Activated CD4-positive, CD25-positive, alpha-beta regulatory T cell treated with anti-CD3 and anti-CD28 coated beads, Interleukin-2, amount 50 U/mL, for 24 hours (primary cell): ENCODE measurements at places on chromosomes 6 and 20.

GRCh38 chr20:38402089-38402488 lies 33.0 kb downstream of the SNHG17 start:
- ATAC-seq = no peak

GRCh38 chr6:89716532-89716931 lies 78.0 kb upstream of the LYRM2 start:
- no peak for ATAC-seq

- no peak for ATAC-seq
Observed at GRCh38 chr6:12884983-12885382, 168.4 kb downstream of the PHACTR1 start.

GRCh38 chr20:15594158-15594695 lies 979.0 kb downstream of the KIF16B start:
- ATAC-seq = no peak

DNA sequence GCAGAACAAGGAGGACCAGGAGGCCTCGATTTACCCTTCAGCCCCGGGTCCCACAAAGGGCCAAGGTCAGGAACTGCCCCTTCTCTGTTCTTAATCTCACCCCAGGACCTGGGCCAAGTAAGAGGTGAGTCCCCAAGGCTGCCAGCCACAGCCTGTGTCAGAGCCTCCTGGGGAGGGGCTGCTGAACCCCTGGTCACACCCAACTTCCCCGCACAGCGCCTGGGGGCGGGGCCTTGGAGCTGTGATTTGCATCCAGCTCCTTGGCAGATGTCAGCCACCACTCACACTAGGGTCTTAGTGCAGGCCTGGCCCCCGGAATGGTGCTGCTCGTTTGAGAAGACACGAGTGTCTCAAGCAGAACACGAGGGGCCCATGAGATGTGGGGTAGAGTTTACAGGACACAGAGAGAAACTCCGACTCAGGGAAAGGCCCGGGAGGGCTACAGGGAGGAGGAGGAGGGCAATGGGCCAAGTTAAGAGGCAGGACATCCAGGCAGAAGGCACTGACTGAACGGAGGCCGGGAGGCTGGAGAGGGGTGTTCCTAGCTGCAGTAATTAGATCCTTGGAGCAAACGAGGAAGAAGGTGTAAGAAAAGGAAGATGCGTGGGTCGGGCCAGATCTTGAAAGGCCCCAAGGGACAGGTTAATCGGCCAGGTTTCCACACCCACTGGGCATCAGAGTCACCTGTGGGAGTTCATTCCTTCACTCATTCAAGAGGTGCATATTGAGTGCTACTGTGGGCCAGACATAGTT lies 26.9 kb downstream of the ZBP1 start:
- ATAC-seq = no peak

- ATAC-seq = no peak
Observed at GRCh38 chr20:34343458-34344211, 19.4 kb upstream of the ITCH start.

GRCh38 chr6:81797591-81797990 lies 45.1 kb upstream of the TENT5A start:
- no peak for ATAC-seq

DNA sequence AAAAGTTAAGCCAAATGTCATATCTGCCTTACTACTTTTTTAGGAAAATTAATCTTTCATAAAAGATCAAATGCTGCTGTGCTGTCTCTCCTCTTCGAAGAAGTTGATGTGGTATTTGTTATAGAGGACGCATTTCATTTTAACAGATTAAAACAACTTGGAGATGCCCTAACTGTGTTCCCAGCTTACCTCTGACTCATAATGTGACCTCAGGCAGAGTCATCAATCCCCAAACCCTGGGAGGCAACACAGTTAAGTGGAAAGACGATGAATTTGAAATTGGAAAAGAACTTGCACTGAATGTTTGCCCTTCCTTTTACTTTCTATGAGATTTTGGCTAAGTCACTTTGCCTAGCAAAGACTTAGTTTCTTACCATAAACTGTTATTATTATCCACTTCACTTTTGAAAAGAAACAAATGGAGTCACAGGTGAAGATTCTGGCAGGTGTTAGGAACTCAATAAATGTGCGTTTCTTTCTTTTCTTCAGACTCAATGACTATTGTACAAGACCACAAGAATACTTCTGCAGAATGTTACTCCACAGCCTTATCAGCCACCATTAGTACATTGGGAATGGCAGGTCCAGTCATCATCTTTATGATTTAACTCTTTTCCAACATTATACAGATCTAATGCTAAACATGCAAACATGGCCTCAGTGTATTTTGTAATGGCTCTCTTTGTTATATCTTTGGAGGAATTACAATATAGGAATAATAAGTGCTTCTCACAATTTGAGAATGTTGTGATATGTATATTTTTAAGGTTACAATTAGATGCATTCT lies 102.6 kb downstream of the COL21A1 start:
- no peak for ATAC-seq

GRCh38 chr6:113442040-113442439 lies 415.1 kb upstream of the MARCKS start:
- ATAC-seq = no peak

DNA sequence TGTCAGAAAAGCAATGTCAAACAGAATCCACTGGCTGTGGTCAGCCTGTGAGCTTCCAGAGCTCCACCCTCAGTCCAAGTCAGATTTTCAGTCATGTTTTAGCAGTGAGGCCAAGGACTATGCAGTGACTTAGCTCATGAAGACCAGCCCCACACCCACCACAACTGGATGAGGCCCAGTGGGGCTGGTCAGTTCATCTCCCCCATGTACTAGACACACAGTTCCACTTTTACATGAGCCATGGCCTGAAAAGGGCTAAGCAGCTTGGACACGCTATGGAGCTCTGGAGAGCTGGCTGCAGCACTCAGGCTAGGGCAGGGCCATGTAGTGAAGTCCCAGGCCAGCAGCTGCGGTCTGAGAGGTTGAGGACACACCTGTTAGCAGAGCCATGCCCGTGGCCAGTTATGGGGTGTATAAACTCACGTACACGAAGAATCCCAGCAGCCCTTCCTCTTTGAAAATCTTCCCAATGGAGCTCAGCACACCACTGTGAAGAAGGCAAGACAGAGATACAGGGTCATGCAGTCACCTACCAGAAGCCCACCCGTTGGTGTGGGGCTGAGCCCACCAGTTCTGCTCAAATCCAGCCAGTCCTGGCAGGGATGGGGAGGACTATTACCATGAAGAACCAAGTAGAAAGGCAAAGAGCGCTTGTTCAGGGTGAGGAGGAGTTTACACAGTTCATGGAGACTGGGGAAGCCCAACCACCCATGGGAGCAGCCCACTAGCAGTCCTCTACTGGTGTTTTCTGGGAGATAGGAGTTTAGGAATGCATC lies 10.6 kb downstream of the MTCH1 start:
- no peak for ATAC-seq

DNA sequence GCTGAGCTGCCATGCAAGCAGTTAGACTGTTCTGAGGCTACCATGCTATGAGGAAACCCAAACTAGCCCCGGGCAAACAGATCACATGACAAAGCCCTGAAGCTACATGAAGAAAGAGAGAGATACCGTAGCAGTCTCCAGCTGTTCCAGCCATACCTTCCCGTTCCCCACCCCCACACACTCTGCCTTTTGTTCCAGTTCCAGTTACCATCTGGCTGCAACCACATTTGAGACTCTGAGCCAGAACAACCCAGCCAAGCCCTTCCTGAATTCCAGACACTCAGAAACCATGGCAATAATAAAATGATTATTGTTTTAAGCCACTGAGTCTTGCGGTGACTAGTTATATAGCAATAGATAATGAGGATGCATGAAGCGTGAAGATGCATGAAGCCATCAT lies 28.3 kb downstream of the RIN2 start:
- no peak for ATAC-seq

GRCh38 chr6:33652002-33652401 lies 30.9 kb downstream of the ITPR3 start:
- ATAC-seq = no peak

GRCh38 chr6:143449714-143450452 lies 612 bp downstream of the ADAT2 start:
- no peak for ATAC-seq

- ATAC-seq = peak; percentile 76
Observed at GRCh38 chr20:51766994-51767866, 960 bp downstream of the ATP9A start.

- ATAC-seq = no peak
Observed at GRCh38 chr20:52096117-52096516, 95.5 kb downstream of the ZFP64 start.

DNA sequence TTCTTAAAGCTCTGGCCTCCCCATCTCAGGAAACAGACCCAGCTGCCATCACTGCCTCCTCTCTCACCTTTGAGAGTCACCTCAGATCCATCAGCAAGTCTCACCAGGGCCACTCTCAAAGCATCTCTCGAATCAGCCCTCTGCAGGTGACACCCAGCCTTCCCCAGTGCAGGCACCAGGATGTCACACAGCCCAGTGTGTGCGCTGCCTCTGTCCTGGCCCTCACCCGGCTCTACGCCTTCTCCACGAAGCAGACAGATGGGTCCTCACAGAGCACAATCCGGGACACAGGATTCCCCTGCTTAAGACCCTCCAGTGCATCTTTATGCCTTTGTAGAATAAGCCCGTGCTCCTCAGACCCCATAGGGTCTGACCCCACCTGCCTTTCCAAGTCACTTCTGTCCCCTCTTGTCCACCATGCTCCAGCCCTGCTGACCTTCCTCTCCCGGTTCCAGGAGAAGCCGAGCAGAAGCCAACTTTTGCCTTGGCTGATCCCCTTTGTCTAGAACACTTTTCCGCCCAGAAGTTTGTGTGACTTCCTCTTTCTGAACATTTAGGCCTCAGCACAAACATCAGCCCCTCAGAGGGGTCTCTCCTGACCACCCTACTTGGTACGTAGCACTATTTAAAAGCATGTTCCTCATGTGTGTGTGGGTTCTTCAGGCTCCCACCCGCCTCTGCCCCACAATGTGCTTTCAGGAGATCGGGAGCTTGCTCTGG lies 60.2 kb downstream of the PSMG4 start:
- no peak for ATAC-seq

DNA sequence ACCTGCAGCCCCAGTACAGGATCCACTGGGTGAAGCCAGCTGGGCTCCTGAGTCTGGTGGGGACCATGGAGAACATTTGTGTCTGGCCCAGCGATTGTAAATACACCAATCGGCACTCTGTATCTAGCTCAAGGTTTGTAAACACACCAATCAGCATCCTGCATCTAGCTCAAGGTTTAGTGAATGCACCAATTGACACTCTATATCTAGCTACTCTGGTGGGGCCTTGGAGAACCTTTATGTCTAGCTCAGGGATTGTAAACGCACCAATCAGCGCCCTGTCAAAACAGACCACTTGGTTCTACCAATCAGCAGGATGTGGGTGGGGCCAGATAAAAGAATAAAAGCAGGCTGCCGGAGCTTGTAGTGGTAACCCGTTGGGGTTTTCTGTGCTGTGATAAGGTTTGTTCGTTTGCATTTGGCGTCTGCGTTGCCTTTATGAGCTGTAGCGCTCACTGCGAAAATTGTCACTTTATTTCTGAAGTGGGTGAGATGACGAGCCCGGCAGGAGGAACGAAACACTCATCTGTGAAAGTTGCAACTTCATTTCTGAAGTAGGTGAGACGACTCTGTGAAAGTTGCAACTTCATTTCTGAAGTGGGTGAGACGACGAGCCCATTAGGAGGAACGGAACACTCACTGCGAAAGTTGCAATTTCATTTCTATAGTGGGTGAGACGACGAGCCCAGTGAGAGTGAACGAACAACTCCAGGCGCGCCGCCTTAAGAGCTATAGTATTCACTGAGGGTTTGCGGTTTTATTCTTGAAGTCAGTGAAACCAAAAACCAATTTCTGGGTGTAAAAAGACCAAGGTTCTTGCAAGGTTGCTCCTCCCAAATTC lies 31.1 kb downstream of the SERPINB6 start:
- ATAC-seq = peak; percentile 94

DNA sequence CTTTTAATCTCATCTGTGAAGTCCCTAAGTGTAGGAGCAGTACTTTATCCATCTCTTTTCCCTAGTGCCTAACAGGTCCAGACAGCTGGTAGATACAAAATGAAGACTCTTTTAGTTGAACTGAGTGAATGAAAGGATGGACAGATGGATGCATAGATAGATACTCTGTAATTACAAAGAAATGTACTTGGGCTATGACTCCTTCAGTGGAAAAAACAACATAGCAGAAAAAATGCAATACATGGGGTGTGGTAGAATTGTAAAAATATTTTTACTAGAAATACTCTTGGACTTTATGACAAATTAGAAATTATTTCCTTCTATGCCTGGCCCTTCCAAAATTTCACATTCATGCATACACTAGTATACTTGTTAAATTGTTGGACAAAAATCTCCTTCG lies 29.3 kb downstream of the KCNQ5 start:
- no peak for ATAC-seq

DNA sequence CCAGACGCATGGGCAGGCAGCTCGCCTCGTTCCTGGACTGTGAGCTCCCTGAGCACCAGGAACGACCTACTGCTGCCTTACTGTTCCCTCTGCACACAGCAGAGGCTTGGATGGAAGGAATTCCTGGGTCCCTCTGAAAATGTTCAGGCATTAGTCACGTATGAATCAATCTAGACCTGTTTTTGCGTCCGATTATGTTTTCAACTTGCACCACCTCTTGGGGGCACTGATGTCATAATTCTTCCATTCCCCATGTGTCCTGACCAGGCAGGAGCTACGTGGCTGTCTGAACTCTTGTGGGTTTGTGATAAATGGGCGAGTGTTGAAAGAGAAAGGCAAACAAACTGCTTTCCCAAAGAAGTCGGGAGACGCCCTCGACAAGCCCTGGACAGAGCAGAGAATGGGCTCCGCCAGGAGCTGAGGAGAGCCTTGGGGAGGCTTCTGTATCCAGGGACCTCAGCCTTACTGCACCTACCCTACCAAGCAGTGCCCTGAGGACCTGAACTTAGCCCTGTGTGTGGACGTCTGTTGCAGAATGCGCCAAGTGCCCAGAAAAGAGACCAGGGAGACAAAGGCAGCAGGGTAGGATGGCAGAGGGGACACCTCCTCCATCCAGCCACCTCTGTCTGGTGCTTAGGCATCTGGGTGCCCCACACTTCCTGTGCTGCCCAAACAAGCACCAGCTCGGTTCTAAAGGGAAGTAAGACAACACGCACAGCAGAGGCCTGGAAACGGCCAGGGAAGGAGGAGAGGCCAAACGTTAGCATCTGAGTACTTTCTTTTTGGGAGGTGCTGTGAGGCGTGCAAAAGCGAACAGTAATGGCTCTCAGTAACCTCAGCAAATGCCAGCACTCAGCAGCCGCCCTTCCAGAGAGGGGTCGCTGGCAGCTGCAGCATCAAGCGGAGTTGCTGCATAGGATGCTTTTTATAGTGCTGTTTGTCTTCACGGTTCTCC lies 124.2 kb downstream of the LY86 start:
- ATAC-seq = no peak
